ENCODE measurements at places on chromosomes 2 and 18. TPM values are rescaled to one million over a fixed set of nuclear protein-coding genes. Genes with fewer than 3 reads are reported as not detected.

The CFAP65 gene
- not detected for polyA plus RNA-seq

The GPR39 gene
- 0.04 TPM for polyA plus RNA-seq

The GCG gene
- polyA plus RNA-seq = 0.32 TPM

DNA sequence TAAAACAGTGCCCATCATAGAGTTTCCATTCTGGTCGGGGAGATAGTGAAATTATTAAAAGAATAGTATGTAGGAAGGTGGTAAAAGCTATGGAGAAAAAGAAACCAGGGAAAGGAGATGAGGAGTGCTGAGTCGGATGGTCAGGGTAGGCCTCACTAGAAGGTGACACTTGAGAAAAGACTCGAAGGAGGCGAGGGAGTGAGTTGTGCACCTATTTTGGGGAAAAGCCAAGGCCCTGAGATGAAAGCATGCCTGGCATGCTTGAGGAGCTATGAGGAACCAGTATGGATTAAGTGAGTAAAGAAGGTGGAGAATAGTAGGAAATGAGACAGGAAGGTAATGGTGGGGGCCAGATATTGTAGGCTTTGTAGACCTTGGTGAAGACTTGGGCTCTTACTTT lies 7.3 kb upstream of the TTLL4 start:
- H3K4me1 ChIP-seq = no peaks in the 10 kb centered on the region
- DNase-seq = no peak
- H3K27ac ChIP-seq = no peak overlapping the region
- H3K4me3 ChIP-seq = no peak overlapping the region
- H3K36me3 ChIP-seq = no peaks in the 10 kb centered on the region

DNA sequence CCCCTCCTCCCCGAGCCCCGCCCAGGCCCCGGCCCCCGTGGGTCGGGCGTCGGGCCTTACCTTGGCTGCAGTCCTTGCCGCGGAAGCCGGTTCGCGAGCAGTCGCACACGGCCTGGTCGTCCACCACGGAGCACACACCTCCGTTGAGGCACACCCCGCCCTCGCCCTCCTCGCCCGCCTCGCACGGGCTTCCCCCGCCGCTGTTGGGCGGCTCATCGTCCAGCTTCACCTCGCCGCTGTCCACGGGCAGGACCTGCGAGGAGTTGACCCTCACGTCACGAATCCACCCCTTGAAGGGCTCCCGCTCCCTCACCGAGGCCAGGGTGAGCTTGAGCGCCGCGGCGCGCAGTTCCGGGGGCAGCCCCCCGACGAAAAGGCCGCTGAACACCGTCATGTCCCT lies 4.5 kb downstream of the NRXN1 start:
- no peak overlapping the region for H3K27ac ChIP-seq
- H3K4me1 ChIP-seq = no peaks in the 10 kb centered on the region
- DNase-seq = no peak

- H3K4me3 ChIP-seq = no peak overlapping the region
- H3K27me3 ChIP-seq = no peaks in the 10 kb centered on the region
- no peaks in the 10 kb centered on the region for H3K36me3 ChIP-seq
Observed at GRCh38 chr2:126496493-126496892, 159.5 kb upstream of the GYPC start.

DNA sequence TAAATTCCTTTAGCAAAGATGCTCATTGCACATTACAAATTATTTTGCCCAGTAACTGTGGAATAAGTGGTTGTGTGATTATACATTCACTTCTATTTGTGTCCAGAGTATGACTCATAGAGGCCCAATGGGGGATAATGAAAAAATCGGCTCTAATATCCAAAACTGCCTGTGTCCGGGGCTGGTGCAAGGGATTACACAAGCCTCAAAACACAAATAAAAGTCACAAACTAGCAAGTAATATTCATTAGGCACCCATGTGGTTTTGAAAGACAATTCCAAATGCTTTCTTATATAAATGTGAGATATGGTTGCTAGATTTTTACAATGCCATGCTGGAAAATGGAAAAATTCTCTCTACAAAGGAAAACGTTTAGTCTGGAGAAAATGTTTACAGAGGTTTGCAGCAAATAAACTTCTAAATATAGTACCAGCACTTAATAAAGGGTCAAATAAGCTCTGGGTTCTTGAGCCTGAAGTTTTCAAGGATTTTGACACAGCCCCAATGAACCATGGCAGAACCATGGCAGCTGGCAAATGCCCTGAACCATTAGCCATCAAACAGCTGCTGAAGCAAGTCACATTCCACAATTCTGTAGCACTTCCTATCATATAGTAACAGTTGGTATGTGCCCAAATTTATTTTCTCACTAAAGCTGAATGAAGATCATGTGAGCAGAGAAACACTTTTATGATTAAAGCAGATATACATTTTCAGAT lies 40.5 kb downstream of the IRS1 start:
- no peak overlapping the region for H3K4me3 ChIP-seq
- H3K4me1 ChIP-seq = peaks cover 16% of the 10 kb centered on the region
- no peaks in the 10 kb centered on the region for H3K36me3 ChIP-seq

GRCh38 chr2:150585221-150585971 lies 97.9 kb upstream of the RND3 start:
- no peaks in the 10 kb centered on the region for H3K36me3 ChIP-seq
- no peaks in the 10 kb centered on the region for H3K27me3 ChIP-seq
- no peak overlapping the region for H3K4me3 ChIP-seq
- H3K27ac ChIP-seq = no peak overlapping the region
- DNase-seq = no peak

DNA sequence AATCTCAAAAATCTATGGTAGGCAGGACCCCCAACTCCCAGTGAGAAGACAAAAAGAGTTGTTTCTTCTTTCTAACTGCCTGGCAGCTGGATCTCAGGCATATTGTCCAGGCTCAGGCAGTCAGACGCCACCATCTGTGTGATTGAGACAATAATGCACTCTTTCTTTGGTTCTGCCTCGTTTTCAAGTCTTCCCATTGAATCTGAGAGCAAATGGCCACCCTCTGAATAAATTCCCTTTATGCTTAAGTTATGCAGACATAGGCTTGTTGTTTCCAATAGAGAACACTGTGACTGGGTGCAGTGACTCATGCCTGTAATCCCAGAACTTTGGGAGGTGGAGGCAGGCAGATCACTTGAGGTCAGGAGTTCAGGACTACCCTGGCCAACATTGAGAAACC lies 15.3 kb upstream of the CD207 start:
- no peaks in the 10 kb centered on the region for H3K27me3 ChIP-seq
- no peaks in the 10 kb centered on the region for H3K36me3 ChIP-seq
- no peak for DNase-seq
- no peak overlapping the region for H3K4me3 ChIP-seq

DNA sequence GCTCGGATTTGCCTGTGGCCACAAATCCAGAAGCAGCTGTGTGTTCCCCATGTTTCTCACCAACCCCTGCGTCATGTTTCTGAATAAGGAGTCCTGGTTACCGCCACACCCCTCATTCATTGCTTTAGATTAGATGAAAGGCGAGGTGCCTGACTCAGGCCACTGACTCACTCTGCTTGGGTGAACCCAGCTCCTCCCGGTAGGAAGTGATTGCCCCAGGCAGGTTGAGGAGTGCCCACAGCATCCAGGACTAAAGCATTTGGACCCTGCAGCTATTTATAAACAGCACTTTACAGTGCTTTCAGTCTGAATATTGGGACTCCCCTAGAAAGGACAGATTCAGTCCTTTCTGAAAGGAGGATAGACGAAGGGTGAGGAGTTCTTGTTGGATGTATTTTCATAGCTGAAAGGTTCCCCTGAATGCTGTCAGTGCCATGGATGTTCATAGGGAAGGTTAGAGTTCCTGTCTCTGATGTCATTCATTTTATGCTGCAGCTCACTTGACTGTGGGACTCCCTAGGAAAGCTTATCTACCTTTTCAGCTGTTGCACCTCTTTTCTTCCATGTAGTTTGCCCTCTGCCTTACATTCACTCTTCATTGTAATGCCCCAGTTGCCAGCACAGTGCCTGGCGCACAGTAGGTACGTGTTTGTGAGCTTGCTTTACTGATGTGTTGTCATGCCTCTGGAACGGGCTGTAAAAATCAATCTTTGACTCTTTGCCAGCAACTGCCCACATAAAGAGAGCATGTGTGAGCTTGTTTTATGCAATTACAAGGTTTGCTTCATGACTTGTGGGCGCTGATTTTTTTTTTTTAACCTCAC lies 14.9 kb downstream of the ITGA6 start:
- H3K36me3 ChIP-seq = no peaks in the 10 kb centered on the region
- H3K4me3 ChIP-seq = no peak overlapping the region
- no peak for DNase-seq
- H3K4me1 ChIP-seq = peaks cover 27% of the 10 kb centered on the region
- H3K27me3 ChIP-seq = no peaks in the 10 kb centered on the region

- peak overlapping the region; percentile 42 for H3K27ac ChIP-seq
- no peaks in the 10 kb centered on the region for H3K27me3 ChIP-seq
- H3K4me3 ChIP-seq = no peak overlapping the region
- no peak for DNase-seq
- H3K4me1 ChIP-seq = peaks cover 57% of the 10 kb centered on the region
Observed at GRCh38 chr2:235049719-235050118, 97.9 kb downstream of the SH3BP4 start.

DNA sequence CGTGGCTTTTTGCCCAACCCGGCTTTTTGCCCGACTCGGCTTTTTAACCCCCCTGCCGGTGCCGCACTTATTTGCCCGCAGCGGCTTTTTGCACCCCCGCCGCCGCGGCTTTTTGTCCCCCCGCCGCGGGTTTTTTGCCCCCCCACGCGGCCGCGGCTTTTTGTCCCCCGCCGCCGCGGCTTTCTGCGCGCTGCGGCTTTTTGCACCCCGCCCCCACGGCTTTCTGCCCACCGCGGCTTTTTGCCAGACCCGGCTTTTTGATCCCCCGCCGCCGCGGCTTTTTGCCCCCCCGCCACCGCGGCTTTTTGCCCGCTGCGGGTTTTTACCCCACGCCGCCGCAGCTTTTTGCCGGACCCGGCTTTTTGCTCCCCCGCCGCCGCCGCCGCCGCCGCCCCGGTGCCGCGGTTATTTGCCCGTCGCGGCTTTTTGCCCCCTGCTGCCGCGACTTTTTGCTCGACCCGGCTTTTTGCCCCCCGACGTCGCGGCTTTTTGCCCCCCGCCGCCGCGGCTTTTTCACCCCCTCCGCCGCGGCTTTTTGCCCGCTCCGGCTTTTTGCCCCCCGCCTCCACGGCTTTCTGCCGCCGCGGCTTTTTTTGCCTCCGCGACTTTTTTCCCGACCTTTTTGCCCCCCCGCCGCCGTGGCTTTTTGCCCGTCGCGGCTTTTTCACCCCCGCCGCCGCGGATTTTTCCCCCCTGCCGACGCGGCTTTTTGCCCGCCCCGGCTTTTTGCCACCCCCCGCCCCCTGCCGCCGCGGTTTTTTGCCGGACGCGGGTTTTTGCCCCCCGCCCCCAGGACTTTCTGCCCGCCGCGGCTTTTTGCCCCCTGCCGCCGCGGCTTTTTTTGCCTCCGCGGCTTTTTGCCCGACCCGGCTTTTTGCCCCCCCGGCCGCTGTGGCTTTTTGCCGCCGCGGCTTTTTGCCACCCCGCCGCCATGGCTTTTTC lies 2786.5 kb downstream of the RPIA start:
- DNase-seq = peak; percentile 42
- peak overlapping the region; percentile 57 for H3K4me3 ChIP-seq
- H3K36me3 ChIP-seq = no peaks in the 10 kb centered on the region
- no peak overlapping the region for H3K27ac ChIP-seq
- peaks cover 39% of the 10 kb centered on the region for H3K27me3 ChIP-seq

DNA sequence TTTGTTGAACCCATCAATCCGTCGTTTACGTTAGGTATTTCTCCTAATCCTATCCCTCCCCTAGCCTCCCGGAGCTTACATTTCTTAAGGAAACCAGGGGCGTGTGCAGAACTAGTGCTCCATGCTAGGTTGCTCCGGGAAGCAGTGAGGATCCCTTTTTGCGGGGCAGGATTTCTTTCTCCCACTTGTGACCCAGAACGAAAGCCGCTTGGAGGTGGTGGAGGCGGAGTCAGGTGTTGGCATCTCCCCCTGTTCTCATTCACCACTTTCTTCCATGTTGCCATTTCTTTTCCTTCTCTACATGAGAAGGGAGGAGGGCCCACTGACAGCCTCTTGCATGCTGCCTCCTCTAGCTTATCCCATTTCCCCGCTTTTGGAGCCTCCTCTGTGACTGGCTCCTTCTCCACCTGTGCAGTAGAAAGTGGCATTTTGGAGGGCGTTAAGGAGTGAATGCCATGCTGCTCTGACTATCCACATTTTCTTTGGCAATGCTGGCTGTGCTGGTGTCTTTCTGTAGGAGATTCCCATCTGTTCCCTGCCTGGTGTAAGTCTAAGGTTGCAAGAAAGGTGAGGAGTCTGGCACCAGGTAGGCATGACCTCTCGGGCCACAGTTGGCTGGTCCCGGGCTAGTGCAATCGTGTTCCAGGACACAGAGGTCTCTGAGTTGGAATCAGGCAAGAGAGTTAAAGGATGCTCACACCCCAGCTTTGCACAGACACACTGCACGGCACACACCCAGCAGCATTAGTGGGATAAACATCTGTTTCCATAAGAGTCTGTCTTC lies 89.5 kb downstream of the ACKR3 start:
- H3K27ac ChIP-seq = no peak overlapping the region
- H3K36me3 ChIP-seq = no peaks in the 10 kb centered on the region
- H3K27me3 ChIP-seq = no peaks in the 10 kb centered on the region

- no peak overlapping the region for H3K4me3 ChIP-seq
- peaks cover 36% of the 10 kb centered on the region for H3K4me1 ChIP-seq
- H3K36me3 ChIP-seq = no peaks in the 10 kb centered on the region
Observed at GRCh38 chr2:46229134-46230063, 67.8 kb upstream of the EPAS1 start.

DNA sequence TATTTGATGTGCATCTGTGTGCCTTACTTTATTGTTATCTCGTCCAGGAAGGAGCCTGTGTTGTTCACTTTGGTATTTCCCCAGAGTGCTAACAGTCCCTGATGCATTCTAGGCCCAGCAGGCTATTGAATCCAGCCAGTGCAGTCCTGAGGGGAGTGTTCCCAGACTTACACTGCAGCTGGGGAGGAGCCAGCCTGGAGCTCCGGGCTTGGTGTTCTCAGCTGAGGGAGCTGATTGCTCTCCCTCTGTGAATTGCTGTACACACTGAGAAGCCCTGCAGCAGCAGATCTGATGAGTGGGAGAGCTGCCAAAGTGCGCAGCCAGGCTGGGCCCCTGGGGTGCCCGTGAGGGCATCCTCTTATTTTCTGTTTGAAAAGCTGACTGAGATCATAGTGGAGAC lies 159.2 kb downstream of the GALNT3 start:
- DNase-seq = peak; percentile 31
- no peaks in the 10 kb centered on the region for H3K27me3 ChIP-seq
- no peak overlapping the region for H3K4me3 ChIP-seq
- H3K36me3 ChIP-seq = no peaks in the 10 kb centered on the region
- no peaks in the 10 kb centered on the region for H3K4me1 ChIP-seq
- H3K27ac ChIP-seq = no peak overlapping the region

DNA sequence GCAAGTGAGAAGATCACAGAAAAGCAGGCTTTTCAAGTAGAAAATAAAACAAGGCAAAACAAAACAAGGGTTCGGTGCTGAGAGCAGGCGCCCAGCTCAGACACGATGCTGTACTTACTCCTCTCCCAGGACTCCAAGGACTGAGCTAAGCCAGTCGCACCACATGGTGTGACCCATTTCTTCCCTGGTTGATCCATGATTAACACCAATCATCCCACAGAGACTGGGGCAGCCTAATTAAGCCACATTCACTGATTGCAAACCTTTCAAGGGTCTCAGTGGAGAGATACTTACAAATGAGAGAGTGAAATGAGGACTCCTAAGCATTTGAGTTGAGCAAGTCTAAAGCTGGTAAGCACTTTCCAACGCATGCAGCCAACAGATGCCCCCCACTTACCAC lies 155.2 kb downstream of the MYO5B start:
- no peak overlapping the region for H3K4me3 ChIP-seq
- H3K36me3 ChIP-seq = no peaks in the 10 kb centered on the region
- H3K27me3 ChIP-seq = peaks cover 33% of the 10 kb centered on the region
- H3K4me1 ChIP-seq = no peaks in the 10 kb centered on the region
- DNase-seq = no peak
- no peak overlapping the region for H3K27ac ChIP-seq
